ENCODE measurements at places on chromosomes 16 and 17. TPM values are rescaled to one million over a fixed set of nuclear protein-coding genes. Genes with fewer than 3 reads are reported as not detected.

BRCA1 gene
- total RNA-seq, result 30.1 TPM

KPNB1 gene
- 279 TPM for total RNA-seq

RND2 gene
- 0.20 TPM for total RNA-seq

GRCh38 chr16:81780350-81780749 is 1.3 kb downstream of the PLCG2 start:
- no peak for DNase-seq

DNA sequence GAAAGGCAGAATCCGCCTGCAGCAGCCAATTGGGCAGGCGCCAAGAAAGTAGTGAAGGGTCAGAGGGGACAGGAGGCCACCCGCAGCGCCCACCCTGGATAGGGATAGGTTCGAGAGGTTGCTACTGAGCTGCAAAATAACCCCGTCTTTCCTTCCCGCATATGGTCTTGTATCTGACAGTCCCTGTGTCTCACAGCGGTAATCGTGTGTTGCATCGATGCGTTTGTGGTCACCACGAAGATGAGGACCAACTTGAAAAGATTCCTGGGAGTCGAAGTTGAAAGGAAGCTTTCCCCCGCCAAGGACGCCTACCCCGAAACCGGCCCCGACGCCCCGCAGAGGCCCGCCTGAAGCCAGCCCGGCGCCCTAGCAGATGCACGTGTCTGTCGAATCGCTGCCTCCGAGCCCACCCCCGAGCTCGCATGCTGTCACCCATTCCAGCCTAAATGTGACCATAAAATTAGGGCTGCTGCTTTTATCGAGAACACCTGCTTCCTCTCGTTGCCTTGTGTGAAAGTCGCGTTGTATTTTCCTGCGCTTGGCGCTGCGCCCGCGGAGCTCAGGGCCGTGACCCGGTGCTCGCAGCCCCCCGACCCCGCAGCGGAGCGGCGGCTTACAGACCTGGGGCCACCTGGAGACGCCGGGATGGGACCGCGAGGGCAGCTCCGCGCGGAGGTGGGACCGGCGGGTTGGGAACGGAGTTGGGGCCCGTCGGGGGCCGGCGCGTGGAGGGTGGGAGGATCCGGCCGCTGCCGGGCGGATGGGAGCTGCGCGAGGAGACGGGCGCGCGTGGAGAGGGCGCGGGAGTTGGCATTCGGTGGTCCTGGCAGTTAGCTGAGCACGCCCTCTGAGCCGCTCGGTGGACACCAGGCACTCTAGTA is at the start of gene CMTM2:
Gene CMTM2, plus strand, starts transcription at position 813 of the 881 bp plus-strand sequence. CDS start 145 bp downstream, outside the sequence.
- DNase-seq, result no peak

DNA sequence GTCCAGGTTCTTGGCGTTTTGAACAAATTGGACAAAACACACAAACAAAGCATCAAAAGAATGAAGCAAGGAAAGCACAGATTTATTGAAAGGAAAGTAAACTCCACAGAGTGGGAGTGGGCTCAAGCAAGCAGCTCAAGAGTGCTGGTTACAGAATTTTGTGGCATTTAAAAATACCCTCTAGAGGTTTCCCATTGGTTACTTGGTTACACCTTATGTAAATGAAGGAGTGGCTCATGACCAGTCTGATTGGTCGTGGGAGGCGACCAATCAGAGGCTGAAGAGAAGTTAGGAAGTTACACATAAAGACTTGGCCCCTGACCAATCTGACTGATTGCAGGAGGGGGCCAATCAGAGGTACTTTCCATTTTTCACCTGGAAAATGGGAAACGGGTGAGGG is 1373.8 kb upstream of the GOT2 start:
- DNase-seq, result peak; percentile 63

- peak; percentile 60 for DNase-seq
Observed at GRCh38 chr16:56518425-56518824, 1.4 kb downstream of the BBS2 start.
